Stimulated activated CD8-positive, alpha-beta memory T cell treated with anti-CD3 and anti-CD28 coated beads, Interleukin-4, amount 100 ng/mL, for 24 hours (primary cell): ENCODE measurements at places on chromosomes 7 and 10.

DNA sequence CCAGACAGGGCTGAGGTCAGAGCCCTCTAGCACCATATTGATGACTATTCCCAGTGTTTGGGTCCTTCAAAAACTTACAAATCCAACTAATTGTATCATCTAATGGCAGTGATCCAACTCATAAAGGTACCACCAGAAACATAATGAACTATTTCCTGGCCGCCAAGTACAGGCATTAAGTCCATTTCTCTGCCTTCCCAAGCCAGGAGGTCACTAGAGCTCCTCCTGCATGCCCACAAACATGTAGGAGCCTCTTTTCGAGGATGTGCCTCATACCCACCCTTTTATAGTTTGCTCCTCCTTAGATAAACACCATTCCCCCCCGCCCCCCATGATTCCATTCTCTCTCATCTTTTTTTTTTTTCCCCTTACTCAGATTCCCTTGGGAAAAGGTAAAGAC is 91.3 kb downstream of the CHN2 start:
- DNase-seq: no peak

- DNase-seq: no peak
Observed at GRCh38 chr10:61031341-61031740, 87.4 kb upstream of the RHOBTB1 start.

DNA sequence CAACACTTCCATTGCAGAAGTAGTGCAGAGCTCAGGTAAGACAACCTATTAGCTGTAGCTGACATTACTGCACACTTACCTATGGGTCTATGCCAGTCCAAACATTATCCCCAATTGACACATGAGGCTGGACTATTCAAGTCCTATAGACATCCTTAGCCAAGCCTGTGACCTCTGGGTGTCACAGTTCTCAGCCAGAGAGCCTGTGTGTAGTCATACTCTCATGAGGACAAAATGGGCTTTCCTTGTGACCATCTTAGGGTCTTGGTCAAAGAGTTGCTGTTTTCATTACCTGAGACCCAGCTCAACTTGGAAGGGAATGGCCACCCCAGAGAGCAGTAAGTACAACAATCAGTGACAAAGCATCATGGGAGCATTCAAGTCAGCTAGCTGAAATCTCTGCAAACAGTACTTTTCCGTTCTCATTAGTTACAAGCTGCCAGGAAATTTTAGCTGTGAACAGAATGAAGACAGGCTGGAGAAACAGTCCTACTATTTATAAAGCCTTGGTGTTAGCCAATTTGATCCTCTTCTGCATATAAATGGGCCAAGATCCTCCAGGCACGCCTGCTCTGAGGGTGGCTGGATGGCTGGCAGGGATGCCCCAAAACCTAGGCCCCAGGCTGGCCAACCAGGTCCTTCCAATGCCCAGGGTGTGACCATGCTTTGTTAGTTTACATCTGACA is 44.3 kb downstream of the NUDCD3 start:
- no peak for DNase-seq

DNA sequence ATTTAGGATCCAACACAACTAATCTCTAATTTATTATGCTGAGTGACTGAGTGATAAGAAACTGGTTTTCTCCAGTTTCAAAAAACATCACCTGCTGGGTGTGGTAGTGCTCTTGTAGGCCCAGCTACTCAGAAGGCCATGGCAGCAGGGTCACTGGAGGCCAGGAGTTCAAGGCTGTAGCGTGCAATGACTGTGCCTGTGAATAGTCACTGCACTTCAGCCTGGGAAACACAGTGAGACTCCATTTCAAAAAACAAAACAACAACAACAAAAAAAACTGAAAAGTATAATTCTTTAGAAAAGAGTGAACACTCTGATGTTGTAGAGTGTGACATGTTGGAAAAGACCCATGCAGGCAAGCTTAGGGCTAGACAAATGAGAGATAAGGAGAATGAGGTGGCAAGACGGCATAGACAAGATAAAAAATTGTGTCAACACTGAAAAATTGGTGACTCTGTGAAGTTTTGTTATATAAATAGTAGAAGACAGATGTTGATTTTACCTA is 150.1 kb upstream of the GPR22 start:
- DNase-seq: no peak

DNA sequence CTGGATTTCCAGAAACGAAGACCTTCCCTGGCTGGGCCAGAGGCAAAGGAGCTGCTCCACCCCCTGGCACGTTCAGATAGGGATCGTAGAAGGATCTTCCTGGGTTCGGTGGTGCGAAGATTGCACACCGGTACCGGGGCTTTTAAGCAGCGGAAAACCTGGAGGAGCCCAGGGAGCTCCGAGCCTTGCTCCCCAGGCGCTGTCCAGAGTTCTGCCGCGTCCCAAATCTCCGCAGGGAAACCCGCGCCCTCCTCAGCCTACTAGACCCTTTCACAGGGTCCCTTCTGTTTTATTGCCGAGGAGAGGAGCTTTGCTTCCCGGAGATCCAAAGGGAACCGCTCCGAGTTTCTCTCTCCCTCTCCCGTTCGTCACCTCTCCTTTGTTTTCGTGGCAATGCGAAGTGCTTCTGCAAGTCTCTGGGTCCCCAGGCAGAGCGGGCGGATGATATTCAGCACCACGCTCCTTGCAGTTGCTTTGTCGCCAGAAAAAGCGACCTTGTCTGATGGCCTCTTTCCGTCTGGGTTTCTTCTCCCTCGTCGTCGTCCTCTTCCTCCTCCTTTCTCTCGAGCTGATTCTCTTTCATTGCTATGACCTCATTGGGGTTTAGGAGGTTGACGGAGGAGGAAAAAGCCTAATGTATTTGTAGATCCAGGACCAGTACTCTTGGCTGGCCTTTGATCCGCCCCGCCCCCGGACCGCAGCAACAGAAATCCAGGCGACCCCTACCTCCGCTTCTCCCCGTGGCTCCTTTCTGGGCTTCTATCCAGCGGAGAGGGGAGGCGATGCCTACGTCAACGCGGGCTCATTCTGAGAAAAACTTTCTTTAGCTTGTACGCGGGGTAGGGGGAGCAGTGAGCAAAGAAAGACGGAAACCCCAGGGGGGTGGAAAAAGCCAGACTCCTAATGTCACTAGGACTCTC is at the start of gene TMEM196:
TSS of gene TMEM196 (minus strand) at position 777 of the 920 bp plus-strand sequence. CDS start 921 bp downstream, outside the sequence.
- no peak for DNase-seq

GRCh38 chr7:145696071-145696470 is 420.5 kb upstream of the CNTNAP2 start:
- DNase-seq: no peak

- no peak for DNase-seq
Observed at GRCh38 chr7:47197486-47197885, 384.4 kb downstream of the TNS3 start.

- no peak for DNase-seq
Observed at GRCh38 chr7:12258074-12258473, 47.0 kb downstream of the TMEM106B start.
